ENCODE measurements at places on chromosomes 16 and 17. TPM values are rescaled to one million over a fixed set of nuclear protein-coding genes. Genes with fewer than 3 reads are reported as not detected.

The IGF2BP1 gene
- not detected for total RNA-seq

- H3K4me3 ChIP-seq: no peak overlapping the region
- H3K36me3 ChIP-seq: no peaks in the 10 kb centered on the region
- peaks cover 11% of the 10 kb centered on the region for H3K4me1 ChIP-seq
These were observed 21.1 kb upstream of the METRNL start for GRCh38 chr17:83058266-83058798.

The ARSG gene
- total RNA-seq: 7.5 TPM

- H3K27me3 ChIP-seq: no peaks in the 10 kb centered on the region
- no peak overlapping the region for H3K27ac ChIP-seq
These were observed 34.2 kb downstream of the CFAP20 start for GRCh38 chr16:58094791-58095574.

DNA sequence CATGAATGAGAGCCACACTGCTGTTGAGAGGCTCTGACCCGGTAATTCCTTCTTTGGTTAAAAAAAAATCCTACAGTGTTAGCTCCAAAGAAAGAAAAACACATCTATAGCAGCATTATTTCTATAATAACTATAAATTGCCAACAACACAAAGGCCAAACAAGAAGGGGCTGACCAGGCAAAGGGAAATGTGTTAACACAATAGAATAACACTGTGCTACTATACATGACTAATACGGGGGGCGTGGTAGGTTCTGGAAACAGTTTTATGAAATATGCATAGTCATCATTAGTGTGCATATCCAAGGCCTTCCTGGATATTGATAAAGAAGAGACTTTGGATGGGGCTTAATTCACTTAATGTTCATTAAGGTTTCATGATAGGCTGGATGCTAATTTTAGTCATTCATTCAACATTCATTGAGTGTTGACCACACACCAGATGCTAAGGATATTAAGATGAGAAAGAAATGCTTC lies 50.0 kb upstream of the CCL1 start:
- no peak overlapping the region for H3K27ac ChIP-seq
- DNase-seq: no peak
- no peaks in the 10 kb centered on the region for H3K36me3 ChIP-seq
- peaks cover 24% of the 10 kb centered on the region for H3K27me3 ChIP-seq

- peaks cover 69% of the 10 kb centered on the region for H3K4me1 ChIP-seq
- H3K27ac ChIP-seq: no peak overlapping the region
- peak overlapping the region; percentile 63 for H3K4me3 ChIP-seq
- peaks cover 20% of the 10 kb centered on the region for H3K36me3 ChIP-seq
- peak; percentile 43 for DNase-seq
- H3K27me3 ChIP-seq: no peaks in the 10 kb centered on the region
These were observed 4.3 kb downstream of the KRT19 start for GRCh38 chr17:41523787-41524186.

GRCh38 chr16:54798267-54798666 lies 132.4 kb upstream of the IRX5 start:
- H3K36me3 ChIP-seq: no peaks in the 10 kb centered on the region
- H3K27me3 ChIP-seq: no peaks in the 10 kb centered on the region
- DNase-seq: no peak
- H3K27ac ChIP-seq: no peak overlapping the region

The CSH1 gene
- total RNA-seq: not detected

DNA sequence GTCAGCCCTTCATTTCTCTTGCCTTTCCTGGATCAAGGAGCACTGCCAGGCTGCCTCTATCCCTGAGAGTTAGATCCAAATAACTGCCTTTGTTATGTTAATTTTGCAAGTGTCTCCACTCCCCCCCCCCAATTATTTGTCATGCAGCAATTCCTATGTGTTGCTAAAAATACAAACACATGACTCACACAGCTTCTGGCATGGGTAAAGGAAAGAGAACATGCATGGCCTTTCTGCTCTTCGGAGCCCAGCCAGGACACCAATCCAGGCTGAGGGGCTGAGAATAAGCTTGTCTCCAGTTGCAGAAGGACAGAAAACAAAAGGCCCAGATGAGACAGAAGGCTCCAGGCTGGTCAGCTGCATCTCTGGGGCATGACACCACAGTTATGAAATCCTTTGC lies 148.0 kb upstream of the TNRC6C start:
- H3K27ac ChIP-seq: no peak overlapping the region
- no peaks in the 10 kb centered on the region for H3K27me3 ChIP-seq
- H3K4me1 ChIP-seq: peaks cover 7% of the 10 kb centered on the region
- peak; percentile 75 for DNase-seq

- no peak overlapping the region for H3K4me3 ChIP-seq
- peaks cover 91% of the 10 kb centered on the region for H3K36me3 ChIP-seq
- H3K27ac ChIP-seq: no peak overlapping the region
- no peaks in the 10 kb centered on the region for H3K27me3 ChIP-seq
- DNase-seq: no peak
These were observed 15.1 kb upstream of the PDK2 start for GRCh38 chr17:50080096-50080480.
